Heart left ventricle (tissue), 16 donors: ENCODE measurements at places on chromosomes 1 and 21. TPM values are rescaled to one million over a fixed set of nuclear protein-coding genes. Genes with fewer than 3 reads are reported as not detected.

DNA sequence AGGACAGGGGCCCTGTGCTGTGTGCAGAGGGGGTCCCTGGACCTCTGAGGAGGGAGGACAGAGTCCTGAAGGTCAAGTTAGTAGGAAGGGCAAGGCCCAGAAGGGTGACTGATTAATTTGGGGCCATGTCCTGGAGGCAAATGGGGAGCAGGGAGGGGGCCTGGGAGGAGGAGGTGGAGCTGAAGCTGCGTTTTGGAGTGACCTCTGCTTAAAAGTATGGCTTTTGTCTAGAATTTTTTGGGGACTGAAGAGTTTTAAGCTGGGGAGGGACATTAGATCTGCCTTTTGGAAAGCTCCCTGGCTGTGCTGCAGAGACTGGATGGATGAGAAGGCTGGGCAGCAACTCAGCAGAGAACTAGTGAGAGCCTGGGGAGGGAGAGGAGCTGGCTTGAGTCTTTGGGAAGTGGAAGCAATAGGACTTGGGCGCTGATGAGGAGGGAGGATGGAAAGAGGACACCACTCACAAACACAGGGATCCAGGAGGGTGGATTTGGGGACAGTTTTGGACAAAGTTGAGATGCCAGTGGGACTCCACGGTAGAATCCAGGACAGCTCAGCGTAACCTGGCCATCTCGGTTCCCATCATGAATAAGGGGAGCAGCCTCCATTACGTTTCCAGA lies 52.9 kb downstream of the ACBD3 start:
- H3K36me3 ChIP-seq, result no peaks in the 10 kb centered on the region
- peaks cover 8% of the 10 kb centered on the region for H3K4me1 ChIP-seq
- H3K27me3 ChIP-seq, result no peaks in the 10 kb centered on the region
- H3K4me3 ChIP-seq, result no peak overlapping the region
- H3K27ac ChIP-seq, result no peak overlapping the region

INKA2 gene
- 33.2 TPM for total RNA-seq

DNA sequence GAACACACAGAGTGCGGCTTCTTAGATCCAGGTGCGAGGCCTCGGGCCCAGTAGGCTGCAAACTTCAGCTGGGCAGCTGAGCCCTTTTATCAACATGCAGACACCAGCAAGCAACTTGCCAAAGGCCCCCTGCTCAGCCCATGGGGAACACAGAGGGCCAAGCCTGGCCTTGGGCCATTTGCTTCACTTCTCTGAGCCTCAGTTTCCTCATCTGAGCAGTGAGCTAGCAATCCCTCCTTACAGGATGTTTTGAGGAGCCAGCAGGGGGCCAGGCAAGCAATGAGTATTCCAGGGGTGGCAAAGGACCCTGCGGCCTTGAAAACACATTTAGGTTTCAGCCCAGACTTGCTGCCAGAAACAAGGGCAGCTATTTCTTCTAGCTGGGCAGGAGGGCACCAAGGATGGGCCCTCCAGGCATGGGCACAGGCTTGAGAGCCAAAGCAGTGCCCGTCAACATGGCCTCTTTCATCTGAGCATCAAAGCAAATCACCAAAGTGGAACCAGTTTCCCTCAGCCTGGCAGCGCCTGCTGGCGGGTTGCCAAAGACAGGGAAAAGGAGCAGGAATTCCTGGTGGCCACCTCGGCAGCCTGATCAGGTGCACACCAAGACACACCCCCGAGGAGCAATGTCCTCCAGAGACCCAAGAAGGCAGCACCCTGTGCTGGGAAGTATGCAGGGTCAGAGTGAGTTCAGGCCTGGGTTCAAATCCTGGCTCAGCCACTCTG lies 1.4 kb downstream of the MATN1 start:
- H3K4me3 ChIP-seq, result no peak overlapping the region
- no peaks in the 10 kb centered on the region for H3K36me3 ChIP-seq
- no peaks in the 10 kb centered on the region for H3K27me3 ChIP-seq
- H3K27ac ChIP-seq, result no peak overlapping the region
- H3K4me1 ChIP-seq, result peaks cover 15% of the 10 kb centered on the region

DNA sequence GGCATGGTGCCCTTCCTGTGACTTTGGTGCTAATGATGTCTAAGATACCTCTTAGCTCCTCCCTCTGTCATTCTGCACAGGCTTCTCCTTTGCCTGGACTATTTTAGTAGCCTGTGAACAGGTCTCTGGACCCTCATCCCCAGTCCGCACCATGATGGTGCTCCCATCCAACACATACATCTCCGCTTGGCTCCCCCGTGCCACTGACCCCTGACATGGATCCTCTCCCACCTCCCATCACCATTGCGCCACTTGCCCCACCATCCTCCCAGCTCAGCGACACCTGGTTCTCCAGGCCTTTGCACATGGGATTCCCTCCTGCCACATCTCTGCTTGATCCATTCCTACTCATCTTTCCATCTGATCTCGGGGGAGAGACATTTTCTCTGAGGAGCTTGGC lies 33.9 kb downstream of the RUNX3 start:
- H3K36me3 ChIP-seq, result no peaks in the 10 kb centered on the region
- H3K27me3 ChIP-seq, result no peaks in the 10 kb centered on the region
- no peaks in the 10 kb centered on the region for H3K4me1 ChIP-seq
- no peak overlapping the region for H3K27ac ChIP-seq
- no peak overlapping the region for H3K4me3 ChIP-seq

DNA sequence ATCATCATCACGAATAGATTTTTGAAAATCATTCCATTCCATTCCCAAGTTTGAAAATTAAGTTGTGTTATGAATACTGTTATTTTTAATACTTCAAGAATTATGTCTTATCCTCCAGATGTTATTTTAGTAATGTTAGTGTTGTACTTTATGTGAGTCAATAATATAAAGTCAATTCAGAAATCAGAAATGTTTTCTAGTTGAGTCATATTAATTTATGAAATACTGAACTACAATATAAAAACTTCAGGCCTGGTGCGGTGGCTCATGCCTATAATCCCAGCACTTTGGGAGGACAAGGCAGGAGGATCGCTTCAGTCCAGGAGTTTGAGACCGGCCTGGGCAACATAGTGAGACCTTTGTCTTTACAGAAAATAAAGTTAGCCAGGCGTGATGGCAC lies 38.4 kb upstream of the GPR25 start:
- DNase-seq, result no peak
- H3K4me1 ChIP-seq, result no peaks in the 10 kb centered on the region
- no peak overlapping the region for H3K4me3 ChIP-seq
- no peaks in the 10 kb centered on the region for H3K27me3 ChIP-seq
- H3K27ac ChIP-seq, result no peak overlapping the region

DNA sequence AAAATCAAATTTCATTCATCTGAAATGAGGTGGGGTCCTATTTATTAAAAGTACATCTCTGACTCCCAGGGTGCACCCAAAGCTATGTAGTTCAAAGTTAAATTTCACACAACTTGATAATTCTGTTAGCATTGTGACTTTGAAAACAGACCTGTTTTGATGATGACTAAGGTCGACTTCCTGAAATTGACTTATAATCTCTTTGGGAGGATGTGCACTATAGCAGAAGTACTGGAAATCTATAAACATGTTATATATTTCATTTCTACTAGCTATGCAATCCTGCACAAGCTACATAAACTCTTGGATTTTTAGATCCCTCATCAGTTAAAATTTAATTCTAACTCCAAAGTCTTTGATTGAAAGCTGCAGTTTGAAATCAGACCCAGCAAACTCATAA lies 507.6 kb downstream of the NEGR1 start:
- no peak overlapping the region for H3K27ac ChIP-seq
- no peaks in the 10 kb centered on the region for H3K36me3 ChIP-seq
- H3K27me3 ChIP-seq, result no peaks in the 10 kb centered on the region
- DNase-seq, result no peak

GRCh38 chr1:94456736-94457135 lies 38.5 kb downstream of the ABCD3 start:
- no peak for DNase-seq
- no peak overlapping the region for H3K27ac ChIP-seq
- no peaks in the 10 kb centered on the region for H3K27me3 ChIP-seq
- no peaks in the 10 kb centered on the region for H3K4me1 ChIP-seq
- peaks cover 18% of the 10 kb centered on the region for H3K36me3 ChIP-seq

DNA sequence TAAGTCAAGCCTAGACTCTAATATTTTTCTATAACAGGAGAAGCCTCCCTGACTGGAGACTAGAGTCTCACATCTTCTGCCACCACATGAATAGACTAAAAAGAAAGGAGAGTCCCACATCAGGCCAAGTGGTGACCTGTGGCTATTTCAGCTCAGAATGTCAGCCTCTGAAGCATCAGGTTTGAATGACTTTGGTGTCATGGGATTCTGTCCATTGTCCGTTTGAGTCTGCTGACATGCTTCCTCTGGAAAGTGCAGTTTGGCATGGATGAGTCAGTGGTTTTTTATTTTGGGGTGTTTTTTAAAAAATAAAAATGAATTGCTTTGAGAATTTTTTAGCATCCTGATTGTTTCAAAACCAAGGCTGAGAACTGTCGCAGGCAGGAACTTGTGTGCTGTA lies 19.5 kb downstream of the DYRK3 start:
- H3K27ac ChIP-seq, result peak overlapping the region; percentile 76
- H3K27me3 ChIP-seq, result no peaks in the 10 kb centered on the region
- DNase-seq, result no peak
- H3K36me3 ChIP-seq, result no peaks in the 10 kb centered on the region
- H3K4me1 ChIP-seq, result peaks cover 37% of the 10 kb centered on the region

- H3K36me3 ChIP-seq, result no peaks in the 10 kb centered on the region
- H3K4me1 ChIP-seq, result peaks cover 12% of the 10 kb centered on the region
- H3K27me3 ChIP-seq, result peaks cover 3% of the 10 kb centered on the region
- H3K27ac ChIP-seq, result peak overlapping the region; percentile 8
- H3K4me3 ChIP-seq, result no peak overlapping the region
These were observed 36.6 kb upstream of the SLC44A3 start for GRCh38 chr1:94783342-94784189.

ENAH gene
- 54.3 TPM for total RNA-seq

- DNase-seq, result no peak
- no peaks in the 10 kb centered on the region for H3K36me3 ChIP-seq
- H3K4me3 ChIP-seq, result no peak overlapping the region
- H3K4me1 ChIP-seq, result no peaks in the 10 kb centered on the region
- H3K27ac ChIP-seq, result no peak overlapping the region
These were observed 677.9 kb downstream of the MATN1 start for GRCh38 chr1:30045304-30046090.

DNA sequence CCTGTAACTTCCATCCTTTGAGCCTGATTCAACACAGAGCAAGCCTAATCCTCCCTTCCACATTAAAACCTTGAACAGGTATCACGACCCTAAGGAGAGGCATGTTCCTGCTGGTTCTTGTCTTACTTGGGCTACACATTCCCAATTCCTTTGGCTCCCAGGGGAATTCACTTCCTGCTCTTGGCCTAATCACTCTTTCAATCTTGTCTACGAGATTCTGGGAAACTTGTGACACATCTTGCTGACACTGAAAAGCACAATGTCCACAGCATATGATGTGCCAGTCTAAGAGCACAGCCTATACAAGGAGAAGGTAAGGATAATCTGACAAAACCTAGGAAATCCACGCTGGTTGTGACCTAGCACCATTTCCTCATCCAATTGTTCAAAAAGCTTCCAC lies 163.9 kb downstream of the GABPA start:
- peaks cover 4% of the 10 kb centered on the region for H3K4me1 ChIP-seq
- no peaks in the 10 kb centered on the region for H3K27me3 ChIP-seq
- H3K4me3 ChIP-seq, result no peak overlapping the region
- H3K36me3 ChIP-seq, result peaks cover 31% of the 10 kb centered on the region
- DNase-seq, result no peak

DNA sequence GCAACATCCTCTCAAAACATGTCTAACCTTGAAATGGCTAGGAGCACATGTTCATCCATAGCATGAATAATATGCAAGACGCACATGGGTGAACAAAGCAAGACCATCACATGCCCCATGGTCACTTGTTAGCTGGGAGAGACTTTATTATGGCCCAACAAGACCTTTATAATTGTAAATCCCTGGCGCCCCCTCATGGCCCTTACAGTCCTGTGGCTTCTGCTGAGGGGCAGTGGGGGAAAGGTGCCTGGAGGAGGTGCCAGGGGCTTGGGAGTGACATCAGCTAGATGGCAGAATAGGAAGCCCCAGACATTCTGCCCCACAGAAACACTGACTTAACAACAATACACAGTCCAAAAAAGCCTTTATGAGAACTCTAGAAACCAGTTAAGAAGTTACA lies 51.7 kb downstream of the CSMD2 start:
- no peak for DNase-seq
- H3K4me1 ChIP-seq, result no peaks in the 10 kb centered on the region
- H3K27me3 ChIP-seq, result no peaks in the 10 kb centered on the region
- no peak overlapping the region for H3K4me3 ChIP-seq

GRCh38 chr1:35453031-35453430 lies 104.2 kb downstream of the KIAA0319L start:
- H3K27me3 ChIP-seq, result no peaks in the 10 kb centered on the region
- DNase-seq, result no peak
- no peak overlapping the region for H3K4me3 ChIP-seq

DNA sequence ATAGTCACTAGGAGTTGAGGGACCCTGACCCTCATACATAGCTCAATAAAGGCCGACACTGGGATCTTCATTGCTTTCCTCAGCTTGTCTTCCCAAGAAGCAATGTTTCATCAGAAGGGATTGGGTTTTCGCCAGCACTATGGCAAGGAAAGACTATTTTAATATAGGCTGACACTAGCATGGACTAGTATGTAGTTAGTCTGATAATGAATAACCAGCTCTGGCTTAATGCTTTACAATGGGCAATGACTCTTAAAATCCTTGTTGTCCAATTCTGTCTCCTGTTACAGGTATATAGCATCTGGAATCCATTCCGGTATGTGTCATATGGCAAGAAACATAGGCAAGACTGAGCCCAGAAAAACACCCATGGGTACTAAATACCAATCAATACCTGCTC lies 15.3 kb upstream of the SYT2 start:
- H3K27ac ChIP-seq, result no peak overlapping the region
- no peaks in the 10 kb centered on the region for H3K27me3 ChIP-seq

GRCh38 chr1:51924455-51924854 lies 45.9 kb upstream of the NRDC start:
- H3K27ac ChIP-seq, result no peak overlapping the region
- DNase-seq, result no peak

CLCA1 gene
- not detected for total RNA-seq

CELA3B gene
- 1.9 TPM for total RNA-seq

DNA sequence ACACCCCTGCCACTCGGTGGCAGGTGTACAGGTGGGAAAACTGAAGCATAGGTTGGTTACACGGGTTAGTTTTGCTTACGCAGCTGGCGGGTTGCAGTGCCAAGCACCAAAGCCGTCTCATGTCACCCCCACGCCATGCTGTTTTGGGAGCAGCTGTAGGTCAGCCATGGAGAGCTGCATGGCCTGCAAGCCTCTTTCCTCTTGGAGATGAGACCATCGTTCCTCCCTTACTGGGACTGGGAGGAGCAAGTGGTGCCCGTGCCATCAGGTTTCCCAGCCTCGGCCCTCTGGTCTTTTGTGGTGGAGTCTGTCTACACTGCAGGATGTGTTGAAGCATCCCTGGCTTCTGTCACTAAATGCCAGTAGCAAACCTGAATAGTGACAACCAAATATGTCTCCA lies 46.9 kb downstream of the AJAP1 start:
- no peaks in the 10 kb centered on the region for H3K27me3 ChIP-seq
- no peaks in the 10 kb centered on the region for H3K4me1 ChIP-seq

SHISAL2A gene
- not detected for total RNA-seq

DNA sequence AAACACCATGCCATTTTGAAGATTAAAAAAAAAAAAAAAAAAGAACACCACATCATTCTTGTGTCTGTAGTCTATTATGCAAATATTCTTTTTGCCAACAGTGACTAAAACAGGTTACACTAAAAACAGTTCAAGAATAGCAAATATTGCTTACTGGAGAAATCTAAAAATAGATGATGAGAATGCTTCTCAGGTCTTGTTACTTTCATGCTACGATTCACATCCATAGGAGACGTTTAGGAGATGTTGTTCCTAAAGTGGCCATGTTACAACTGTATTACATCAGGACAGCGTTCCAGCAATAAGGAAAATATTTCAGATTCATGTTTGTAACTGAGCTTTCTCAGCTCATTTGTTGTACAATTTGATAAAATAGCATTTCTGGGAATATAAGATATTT lies 32.3 kb downstream of the RAB3GAP2 start:
- H3K4me1 ChIP-seq, result peaks cover 29% of the 10 kb centered on the region
- no peaks in the 10 kb centered on the region for H3K36me3 ChIP-seq
- H3K27me3 ChIP-seq, result no peaks in the 10 kb centered on the region

CCDC190 gene
- not detected for total RNA-seq
